ENCODE measurements at places on chromosomes 13 and 19.

- DNase-seq = no peak
These were observed 266.7 kb downstream of the FOXO1 start for GRCh38 chr13:40399756-40400155.

DNA sequence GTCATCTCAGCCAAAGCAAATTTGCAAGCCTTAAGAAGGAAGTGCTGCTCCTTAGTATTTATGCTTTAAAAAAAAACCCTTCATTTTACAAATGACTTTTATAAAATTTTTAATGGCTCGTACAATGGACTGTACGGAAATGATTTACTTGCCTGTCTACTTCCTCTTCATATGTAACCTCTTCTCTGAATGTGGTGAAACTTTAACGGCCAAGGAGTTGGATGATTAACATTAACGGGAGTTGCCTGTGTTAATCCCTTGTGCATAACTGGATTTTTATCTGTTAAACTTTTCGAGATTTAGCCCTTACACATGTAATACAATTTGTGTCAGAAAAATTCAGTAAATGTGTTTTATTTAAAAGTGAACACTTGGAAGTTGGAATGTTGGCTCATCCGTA, 429.4 kb downstream of the TBC1D4 start:
- no peak for DNase-seq

DNA sequence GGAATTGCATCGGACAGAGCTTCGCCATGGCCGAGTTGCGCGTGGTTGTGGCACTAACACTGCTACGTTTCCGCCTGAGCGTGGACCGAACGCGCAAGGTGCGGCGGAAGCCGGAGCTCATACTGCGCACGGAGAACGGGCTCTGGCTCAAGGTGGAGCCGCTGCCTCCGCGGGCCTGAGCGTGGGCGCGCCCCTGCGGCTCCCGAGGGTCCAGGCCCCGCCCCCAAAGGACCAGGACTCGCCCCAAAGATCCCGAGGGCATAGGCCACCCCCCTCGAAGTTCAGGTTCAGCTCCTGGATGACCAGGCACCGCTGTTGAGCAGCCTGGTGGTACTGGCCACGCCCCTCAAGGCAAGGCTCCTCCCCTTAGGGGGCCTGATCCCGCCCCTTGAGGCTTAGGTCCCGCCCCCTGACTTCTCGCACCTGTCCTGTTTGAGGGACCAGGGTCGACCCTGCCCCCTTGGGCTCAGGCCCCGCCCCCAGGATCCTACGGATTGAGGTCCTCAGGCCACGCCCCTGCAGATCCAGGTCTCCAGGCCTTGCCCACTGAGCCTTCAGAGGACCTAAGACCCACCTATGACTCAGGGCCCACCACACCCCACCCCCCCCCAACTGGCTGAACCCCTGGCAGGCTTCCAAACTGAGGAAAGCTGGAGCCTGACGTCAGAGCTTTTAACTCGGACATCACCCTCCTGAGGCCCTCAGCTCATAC, 43.1 kb downstream of the CYP4F22 start:
- peak; percentile 38 for DNase-seq

DNA sequence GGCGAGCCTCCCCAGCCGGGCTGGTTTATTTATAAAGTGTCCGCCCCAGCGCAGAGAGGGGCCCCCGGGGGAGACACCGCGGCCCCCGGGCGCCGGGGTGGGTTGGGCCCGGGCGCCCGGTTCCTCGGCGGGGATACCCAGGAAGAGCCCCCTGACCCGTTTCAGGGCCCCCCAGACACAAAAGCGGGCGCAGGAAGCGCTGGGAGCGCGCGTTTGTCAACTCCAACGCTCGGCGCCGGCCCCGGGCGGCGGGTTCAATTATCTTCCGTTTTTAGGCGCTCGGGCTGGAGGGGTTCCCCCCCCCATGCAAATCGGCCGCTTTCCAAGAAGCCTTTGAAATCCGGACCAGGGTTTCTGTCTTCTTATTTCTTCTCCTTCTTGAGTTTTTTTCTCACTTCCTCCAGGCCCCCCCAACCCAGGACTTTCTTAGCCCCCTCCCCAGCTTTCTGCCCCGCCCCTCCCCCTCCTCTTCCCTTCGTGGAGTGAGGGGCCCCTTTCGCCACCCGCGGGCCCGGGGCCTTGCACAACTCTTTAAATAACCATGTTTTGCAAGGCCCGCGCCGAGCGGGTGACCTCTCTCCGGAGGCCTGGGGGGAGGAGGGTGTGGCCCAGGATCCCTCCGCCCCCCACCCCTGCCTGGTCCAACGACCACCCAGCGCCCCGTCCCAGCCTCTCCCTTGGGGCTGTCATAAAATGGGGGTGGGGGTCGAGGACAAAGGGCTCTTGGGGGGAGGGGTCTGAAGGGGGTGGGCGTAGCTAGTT, 935 bp downstream of the ARID3A start:
- DNase-seq = no peak

GRCh38 chr13:98927951-98928927, 49.6 kb downstream of the DOCK9 start:
- DNase-seq = no peak

DNA sequence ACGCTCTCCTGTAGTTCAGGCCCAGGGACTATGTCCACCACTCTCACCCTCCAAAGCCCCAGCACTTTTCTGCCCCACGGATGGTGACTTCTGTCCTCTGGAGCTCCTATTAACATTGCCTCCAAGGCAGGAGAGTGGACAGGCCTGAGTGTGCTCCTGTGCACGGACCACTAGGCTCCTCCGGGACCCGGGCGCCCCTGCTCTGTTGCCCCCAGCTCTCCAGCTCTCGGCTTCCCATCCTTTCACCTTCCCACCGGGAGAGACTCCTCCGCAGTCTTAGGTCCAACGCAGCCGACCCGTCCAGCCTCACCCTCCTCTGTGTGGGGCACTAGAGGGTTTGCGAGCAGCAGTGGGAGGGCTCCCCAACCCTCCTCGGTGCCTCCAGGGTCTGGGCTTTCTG, 30.4 kb downstream of the CAPN12 start:
- DNase-seq = no peak

All from stimulated activated CD8-positive, alpha-beta memory T cell treated with anti-CD3 and anti-CD28 coated beads, Interleukin-4, amount 100 ng/mL, for 24 hours (primary cell).